ENCODE measurements at places on chromosomes 12 and 14. TPM values are rescaled to one million over a fixed set of nuclear protein-coding genes. Genes with fewer than 3 reads are reported as not detected.

DNA sequence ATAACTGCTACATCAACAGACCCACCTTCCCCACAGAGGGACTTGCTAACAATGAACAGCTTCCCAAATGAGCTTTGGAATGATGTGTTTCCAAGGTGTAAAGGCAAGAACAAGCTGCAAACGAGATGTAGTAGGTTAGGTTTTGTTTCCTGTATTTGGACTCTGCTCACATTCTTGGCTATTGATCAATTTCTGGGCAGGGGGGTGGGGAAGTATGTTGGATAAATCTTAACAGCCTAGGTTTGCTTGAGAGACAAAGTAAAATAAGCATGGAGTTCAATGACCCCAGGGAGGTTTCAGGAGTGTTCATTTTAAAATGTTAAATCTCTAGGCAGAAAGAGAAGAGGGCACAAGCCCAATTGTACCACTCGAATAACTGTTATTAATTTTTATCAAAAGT, 146.6 kb downstream of the DPY19L2 start:
- no peak for DNase-seq

DNA sequence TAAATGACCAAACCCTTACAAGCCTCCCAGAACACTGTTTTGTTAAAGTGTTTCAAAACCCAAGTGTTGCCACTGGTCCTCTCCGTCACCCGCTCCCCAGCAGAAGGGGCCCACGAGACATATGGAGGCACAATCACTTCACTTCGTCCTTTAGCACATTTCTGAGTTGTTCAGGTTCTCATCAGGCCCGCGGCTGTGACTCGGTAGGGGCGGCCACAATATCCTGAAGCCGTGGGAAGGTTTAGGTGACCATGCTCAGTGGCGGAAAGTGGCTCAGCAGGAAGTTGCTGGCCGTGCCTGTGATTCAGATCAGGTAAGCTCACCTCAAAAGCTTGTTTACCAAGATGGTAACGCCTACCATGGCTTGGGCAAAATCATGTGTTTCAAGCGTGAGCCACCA, 227.5 kb downstream of the GLT1D1 start:
- DNase-seq, result no peak

DNA sequence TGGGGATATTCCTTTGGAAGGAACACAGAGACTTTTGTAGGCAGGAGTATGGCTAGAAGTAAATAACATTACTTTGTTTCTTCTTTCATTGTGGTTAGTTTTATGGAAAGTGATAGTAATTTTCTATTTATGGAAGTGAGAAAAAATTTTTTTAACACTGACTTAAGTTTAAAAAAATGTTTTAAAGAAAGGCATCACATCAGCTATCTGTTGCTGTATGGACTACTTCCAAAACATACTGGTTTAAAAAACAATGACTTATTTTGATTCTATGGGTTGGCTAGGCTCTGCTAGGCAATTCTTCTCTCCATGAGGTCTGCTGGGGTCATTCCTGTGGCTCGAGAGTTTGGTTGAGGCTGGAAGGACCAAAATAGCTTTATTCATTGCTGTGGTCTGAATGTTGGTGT, 31.7 kb upstream of the SLC38A2 start:
- no peak for DNase-seq

GRCh38 chr14:64870160-64870559, 9.5 kb downstream of the SPTB start:
- no peak for DNase-seq

DNA sequence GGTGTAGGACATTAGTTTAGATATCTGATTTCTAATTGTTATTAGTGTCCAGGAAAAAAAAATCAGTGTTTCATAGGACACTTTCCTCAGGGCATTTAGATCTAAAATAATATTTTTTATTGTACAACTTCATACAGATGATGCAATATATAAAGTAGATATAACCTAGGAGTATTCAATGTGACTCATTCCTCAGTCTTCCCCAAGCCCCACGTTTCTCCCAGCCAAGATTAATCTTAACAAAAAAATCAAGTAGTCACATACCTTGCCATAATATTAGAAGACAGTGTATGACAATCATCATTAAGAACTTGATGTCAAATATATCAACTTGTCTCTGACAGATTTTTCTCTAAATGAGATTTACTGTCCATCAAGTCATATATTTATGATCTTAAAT, 37.1 kb downstream of the PPFIA2 start:
- no peak for DNase-seq

DNA sequence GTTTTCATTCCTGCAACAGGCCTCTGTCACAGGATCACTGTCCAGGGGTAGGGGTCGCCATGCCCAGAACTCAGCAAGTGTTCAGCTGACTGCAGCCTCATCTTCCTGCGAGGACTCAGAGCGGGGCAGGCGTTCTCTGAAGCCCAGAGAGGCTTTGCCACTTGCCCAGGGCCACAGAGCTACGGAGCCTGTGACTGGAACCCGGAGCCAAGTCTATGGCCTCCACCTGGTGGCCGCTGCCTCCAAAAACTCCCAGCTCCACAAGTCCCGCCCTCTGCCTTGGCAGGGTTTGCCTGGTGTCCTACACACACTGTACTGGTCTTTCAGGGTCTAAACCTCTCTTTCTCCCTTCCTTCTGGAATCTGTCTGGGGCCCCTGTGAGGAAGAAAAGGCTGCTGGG, 8.7 kb upstream of the PPP1R13B start:
- DNase-seq, result no peak

DNA sequence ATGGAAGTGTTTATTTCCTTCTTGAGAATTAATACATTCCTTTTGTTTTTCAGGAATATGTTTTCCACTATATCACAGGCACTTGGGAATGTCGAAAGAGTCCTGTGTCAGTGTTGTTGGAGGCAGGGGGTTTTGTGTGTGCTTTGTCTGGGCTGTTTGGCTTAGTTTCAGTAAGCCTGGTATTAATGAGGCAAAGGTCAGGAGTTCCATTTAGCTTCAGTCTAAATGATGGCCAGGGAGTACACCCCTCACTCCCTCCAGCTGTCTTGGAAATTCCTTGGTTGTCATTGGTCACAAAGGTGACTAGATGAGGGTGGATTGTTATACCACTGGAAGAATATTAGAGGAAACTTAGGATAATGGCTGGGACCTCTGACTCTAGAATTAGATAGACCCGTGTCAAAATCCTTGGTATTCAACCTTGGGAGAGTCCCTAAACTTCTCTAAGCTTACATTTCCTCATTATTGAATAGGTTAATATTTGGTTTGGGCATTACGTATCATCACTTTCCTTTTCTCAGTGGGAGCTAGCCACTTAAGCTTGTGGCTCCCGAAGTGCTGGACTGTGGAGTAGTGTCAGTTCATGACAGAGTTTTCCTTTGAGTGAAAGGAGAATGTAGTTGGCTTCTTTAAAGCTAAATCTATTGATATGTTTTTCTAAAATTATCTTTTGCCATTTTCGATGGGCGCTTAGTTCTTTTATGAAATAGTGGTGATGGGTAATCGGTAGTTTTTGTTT, 5.2 kb downstream of the FRS2 start:
- no peak for DNase-seq

GRCh38 chr12:102234599-102234998, 37.0 kb upstream of the PMCH start:
- DNase-seq, result no peak

- DNase-seq, result no peak
Observed at GRCh38 chr12:31985832-31986231, 26.6 kb downstream of the RESF1 start.

- DNase-seq, result no peak
Observed at GRCh38 chr12:22935090-22935489, 310.1 kb downstream of the ETNK1 start.

DNA sequence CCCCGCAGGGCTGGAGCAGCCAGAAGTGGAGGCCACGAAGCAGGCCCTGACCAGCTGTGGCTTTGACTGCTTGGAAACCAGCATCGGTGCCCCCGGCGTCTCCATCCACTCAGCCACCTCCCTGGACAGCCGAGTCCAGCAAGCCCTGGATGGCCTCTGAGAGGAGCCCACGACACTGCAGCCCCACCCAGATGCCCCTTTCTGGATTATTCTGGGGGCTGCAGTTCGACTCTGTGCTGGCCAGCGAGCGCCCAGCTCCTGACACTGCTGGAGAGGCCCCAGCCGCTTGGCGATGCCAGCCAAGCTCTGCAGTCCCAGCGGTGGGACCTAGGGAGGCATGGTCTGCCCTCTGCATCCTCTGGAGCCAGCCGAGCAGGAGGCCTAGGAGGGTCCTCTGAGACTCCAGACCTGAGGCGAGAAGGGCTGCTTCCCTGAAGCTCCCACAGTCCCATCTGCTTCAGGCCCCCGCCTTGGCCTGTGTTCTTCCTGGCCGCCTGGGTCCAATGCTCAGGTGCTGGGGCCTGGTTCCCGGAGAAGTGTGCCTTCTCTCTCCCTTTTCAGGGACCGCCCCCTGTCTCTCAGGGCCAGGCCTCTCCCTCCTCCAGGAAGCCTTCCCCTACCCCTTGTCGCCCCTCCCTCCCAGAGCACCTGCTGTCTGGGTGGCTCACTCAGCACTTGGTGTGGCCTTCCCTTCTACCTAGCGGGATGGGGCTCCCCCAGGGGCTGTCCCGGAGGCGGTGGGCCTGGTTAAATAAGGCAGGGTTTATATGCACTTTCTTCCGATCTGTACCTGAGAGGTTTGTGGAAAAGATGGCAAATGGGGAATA, 23.0 kb downstream of the MVK start:
- DNase-seq, result no peak

DNA sequence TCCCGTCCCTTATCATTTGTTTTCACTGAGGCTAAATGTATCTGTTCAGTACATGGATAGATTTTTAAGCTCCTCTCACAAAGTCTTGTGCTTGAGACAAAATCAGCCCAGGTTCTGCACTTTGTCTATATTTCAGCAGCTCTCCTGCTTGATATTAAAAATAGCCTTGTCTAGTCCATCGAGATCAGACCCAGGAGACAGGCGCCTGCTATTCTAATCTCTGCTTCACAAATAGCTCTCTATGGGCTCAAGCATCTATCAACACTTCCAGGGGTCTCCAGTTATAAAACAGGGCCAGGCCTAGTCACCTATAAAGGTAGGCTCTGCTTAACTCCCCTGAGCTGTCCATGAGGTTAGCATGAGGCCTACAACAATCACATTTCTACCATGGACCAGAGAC, 62.5 kb downstream of the ZFP36L1 start:
- DNase-seq, result no peak

- no peak for DNase-seq
Observed at GRCh38 chr12:12606781-12607589, 4.7 kb upstream of the CREBL2 start.

DNA sequence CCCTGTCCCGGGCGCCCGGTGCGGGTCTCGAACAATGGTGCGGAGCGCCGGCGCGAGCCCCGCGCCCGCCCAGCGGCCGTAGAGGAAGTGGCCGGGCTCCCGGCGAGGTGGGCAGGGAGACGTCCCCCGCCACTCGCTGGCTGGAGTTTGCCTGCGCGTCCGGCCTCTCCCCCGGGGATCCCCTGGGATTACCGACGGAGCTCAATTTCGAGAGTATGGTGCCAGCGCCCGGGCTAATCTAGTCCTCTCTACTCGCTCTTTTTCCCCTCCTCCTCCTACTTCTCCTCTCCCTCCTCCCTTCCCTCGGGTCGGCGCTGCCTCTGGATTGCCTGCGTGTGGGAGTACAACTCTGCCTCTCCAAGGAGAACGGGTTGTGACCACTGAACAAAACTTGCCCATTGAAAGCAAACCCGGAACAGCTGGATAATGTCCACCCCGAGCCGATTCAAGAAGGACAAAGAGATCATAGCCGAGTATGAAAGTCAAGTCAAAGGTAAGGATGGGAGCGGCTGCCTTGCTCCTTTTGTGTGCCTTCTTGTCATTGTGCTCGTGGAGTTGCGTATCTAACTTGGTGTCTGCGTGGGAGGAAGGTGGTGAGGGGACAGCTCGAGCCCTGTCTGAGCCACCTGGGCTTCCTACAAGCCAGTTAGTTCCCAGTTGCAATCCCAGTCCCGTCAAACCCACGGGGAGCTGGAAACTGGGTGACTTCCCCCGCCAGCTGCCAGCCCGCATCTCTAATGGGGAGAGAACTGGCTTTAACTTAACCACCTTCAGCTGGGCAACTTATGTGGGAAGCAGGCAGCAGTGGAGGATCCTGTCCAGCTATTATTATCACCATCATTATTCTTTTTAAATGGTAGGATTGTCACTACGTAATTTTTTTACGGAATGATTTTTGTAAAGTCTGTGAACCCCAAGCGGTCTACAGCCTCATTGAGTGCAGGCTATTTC, at the start of gene SRGAP1:
Gene SRGAP1, plus strand, starts transcription at position 310 of the 951 bp plus-strand sequence. Its CDS starts 117 bp downstream, at position 427.
- DNase-seq, result no peak

GRCh38 chr14:98280436-98280835, 991.6 kb downstream of the BCL11B start:
- DNase-seq, result no peak

GRCh38 chr12:53575502-53576249, 50.5 kb downstream of the ATF7 start:
- no peak for DNase-seq

GRCh38 chr12:127145929-127146789, 1120.8 kb upstream of the TMEM132C start:
- DNase-seq, result peak; percentile 17

DNA sequence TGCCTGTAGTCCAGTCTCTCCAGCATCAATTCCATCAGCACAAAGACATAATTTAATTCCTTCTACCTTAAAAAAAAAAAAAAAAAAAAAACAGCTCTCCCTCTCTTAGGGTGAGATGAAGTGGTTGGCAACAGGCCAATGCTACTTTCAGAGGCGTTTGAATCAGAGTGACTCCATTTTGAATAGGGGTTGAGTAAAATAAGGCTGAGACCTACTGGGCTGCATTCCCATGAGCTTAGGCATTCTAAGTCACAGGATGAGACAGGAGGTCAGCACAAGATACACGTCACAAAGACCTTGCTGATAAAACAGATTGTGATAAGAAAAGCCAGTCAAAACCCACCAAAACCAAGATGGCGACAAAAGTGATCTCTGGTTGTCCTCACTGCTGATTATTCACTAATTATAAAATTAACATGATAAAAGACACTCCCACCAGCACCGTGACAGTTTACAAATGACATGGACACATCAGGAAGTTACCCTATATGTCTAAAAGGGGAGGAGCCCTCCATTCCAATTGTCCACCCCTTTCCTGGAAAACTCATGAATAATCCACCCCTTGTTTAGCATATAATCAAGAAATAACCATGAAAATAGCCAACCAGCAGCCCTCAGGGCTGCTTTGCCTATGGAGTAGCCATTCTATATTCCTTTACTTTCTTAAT, 6.9 kb upstream of the TCL1B start:
- DNase-seq, result no peak

GRCh38 chr12:100566887-100567637, 6.4 kb upstream of the GAS2L3 start:
- no peak for DNase-seq

GRCh38 chr12:132495629-132496357, 5.8 kb downstream of the FBRSL1 start:
- no peak for DNase-seq

DNA sequence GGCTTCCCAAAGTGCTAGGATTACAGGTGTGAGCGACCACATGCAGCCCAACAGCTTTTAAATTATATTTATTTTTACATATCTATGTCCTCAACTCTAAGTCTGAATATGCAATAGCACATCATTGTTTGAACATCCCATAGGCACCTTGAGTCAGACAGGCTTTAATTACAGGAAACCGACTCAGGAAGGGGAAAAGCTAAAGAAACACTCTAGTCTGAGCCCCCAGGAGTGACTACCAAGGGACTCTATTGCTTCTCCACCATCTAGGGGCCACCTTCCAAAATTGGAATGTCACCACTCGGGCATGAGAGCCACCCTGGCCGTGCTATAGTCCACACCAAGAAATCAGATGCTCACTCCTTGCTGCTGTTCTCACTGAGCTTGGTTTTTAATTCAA, 14.0 kb upstream of the MFAP5 start:
- no peak for DNase-seq

HOXC9 gene
- total RNA-seq, result 0.09 TPM

CCDC92 gene
- total RNA-seq, result 4.2 TPM

VASH1 gene
- 3.6 TPM for total RNA-seq

TSHR gene
- total RNA-seq, result 20.1 TPM

C14orf93 gene
- 23.8 TPM for total RNA-seq

GPRC5D gene
- total RNA-seq, result not detected

PTPRB gene
- 2.3 TPM for total RNA-seq

RASSF8 gene
- total RNA-seq, result 6.4 TPM

NRIP2 gene
- 2.3 TPM for total RNA-seq

Data from thymus (tissue), 14 donors.